ENCODE measurements at places on chromosomes 1 and 21.

DNA sequence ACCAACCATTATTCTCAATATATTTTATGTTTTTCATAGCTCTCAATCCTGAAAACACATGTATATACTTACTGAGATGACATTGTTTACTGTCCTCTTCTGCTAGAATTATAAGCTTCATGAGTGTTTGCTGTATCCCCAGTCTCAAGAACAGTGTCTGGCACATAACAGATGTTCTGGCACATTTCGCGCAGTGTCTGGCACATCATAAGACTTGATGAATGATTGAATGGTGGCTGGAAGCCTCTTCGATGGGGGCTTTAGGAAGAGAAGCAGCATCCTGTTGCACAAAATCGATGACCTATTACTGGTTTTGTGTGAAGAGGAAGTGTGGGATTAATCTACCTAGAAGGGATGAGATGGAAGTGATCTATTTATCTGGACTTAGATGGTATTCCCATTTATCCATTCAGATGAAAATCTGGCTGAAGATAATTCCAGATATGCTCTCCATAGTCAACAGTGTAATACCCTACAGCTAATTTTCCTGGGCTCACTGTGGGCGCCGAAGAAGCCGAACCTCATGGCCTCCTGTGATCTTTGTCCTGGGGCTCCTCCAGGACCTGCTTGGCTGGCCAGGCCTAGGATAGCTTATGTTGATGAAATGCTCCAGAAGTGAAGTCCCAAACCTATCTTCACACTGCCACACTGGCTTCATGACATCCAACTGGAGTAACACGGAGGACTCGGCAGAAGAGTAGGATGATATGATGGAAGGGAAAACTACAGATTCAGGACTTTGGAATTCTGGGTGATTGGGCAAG, 26.5 kb downstream of the CD34 start:
- no peak for DNase-seq

- DNase-seq, result no peak
Measured at GRCh38 chr1:22788254-22788661, 77.6 kb downstream of the EPHB2 start.

GRCh38 chr1:172699111-172699510, 40.2 kb downstream of the FASLG start:
- no peak for DNase-seq

DNA sequence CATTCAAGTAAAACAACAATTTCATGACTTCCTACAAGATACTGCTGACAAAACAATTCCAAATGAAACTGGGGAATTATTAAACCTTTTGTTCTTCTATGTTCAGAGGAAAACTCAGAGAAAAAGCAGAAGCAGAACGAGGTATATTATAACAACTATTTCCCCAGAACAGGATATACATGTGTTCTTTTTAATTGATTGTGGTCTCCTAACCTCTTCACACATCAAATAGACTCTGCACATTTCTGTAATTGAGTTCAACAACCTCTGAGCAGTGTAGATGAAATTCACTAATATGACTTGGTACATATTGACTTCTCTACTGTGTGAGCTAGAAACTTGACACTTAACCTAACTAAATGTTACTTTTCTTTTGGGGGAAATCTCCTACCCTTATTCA, 584.2 kb downstream of the NEGR1 start:
- no peak for DNase-seq

GRCh38 chr1:246617768-246618167, 51.5 kb downstream of the CNST start:
- DNase-seq, result no peak

DNA sequence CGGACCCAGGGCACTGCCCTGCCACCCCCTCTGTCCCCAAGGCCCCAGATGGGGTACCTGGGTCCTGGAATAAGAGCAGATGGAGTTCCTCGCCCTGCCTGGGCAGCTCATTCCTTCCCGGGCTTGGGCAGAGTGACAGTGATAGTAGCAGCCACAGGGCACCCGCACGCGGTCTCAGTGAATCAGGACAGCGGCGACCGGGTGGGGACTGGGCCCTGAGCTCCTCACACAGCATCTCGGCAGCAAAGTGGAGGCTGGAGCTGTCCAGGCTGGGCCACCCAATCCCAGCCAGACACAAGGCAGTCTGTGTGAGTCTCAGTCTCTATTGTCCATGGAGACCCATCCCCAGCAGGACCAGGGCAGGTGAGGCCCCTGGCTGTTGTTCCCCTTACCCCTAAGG, 37.4 kb upstream of the CCDC27 start:
- DNase-seq, result no peak

GRCh38 chr1:231393668-231394067, 28.4 kb downstream of the EGLN1 start:
- no peak for DNase-seq

- DNase-seq, result no peak
Measured at GRCh38 chr21:10273196-10273595, 248.2 kb upstream of the TPTE start.
